Aorta (tissue), 5 donors: ENCODE measurements at places on chromosomes 12 and 14.

DNA sequence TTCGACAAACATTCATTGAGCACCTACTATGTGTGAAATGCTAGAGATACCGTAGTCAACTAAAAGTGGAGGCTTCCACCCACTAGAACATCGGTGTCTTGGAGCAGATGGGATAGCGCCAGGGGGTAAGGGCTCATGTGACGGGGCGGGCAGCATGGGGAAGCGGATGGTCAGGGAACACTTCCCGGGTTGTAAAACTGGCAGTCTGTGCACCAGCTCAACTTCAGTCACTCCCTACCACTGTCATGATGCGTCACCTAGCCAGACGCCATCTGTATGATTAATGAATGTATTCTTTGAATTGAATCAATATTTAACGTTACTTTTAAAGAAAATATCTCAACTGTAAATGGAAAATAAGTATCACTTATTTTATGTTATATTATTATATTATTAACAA, 93.5 kb downstream of the PIWIL1 start:
- H3K27me3 ChIP-seq: no peaks in the 10 kb centered on the region
- H3K4me1 ChIP-seq: no peaks in the 10 kb centered on the region

- H3K4me3 ChIP-seq: peak within 1 kb of the TSS; percentile 11
- no peaks in the 10 kb centered on the region for H3K4me1 ChIP-seq
- no peaks in the 10 kb centered on the region for H3K27me3 ChIP-seq
- no peak within 1 kb of the TSS for H3K27ac ChIP-seq
- DNase-seq: no peak
Measured at GRCh38 chr12:51907083-51907855, at the start of gene ACVRL1. ACVRL1 (plus strand) TSS chr12:51907504; CDS start chr12:51912475, 4,971 bp downstream.

DNA sequence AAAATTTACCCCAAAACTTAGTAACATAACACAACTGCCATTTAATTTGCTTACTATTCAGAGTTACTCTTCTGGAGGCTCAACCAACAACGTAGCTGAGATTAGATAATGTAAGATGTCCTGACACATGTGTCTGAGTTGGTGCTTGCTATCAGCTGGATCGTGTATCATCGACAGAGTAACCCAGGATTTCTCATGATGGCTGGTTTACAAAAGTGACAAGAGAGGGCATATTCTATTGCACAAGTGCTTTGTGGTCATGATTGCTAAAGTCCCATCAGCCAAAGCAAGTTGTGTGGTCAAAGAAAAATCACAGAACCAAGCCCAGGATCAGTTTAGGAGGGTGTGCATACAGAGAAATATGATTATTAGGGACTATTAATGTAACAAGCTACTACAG, 73.4 kb downstream of the CAPZA3 start:
- no peak for DNase-seq
- H3K27ac ChIP-seq: no peak overlapping the region
- no peaks in the 10 kb centered on the region for H3K36me3 ChIP-seq
- H3K27me3 ChIP-seq: no peaks in the 10 kb centered on the region
- no peaks in the 10 kb centered on the region for H3K4me1 ChIP-seq

GRCh38 chr12:88062474-88062873, 33.3 kb upstream of the C12orf50 start:
- H3K27ac ChIP-seq: no peak overlapping the region
- H3K4me3 ChIP-seq: no peak overlapping the region
- H3K4me1 ChIP-seq: no peaks in the 10 kb centered on the region
- no peak for DNase-seq

DNA sequence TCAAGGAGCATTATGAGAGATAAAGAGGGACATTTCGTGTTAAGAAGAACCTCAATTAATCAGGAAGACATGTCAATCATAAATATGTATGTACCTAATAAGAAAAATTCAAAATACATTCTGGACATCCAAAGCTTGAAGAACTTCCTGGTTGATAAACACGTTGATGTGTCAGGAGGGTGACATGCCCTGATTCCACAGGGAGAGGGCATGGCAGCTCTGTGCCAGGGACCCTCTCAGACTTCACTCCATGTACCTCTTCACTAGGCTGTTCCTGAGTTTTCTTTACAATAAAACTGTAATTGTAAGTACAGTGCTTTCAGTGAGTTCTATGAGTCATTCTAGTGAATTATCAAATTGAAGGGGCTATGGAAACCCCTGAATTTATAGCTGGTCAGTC, 163.5 kb downstream of the CFAP54 start:
- no peaks in the 10 kb centered on the region for H3K4me1 ChIP-seq
- H3K4me3 ChIP-seq: no peak overlapping the region
- DNase-seq: no peak
- no peaks in the 10 kb centered on the region for H3K27me3 ChIP-seq
- H3K27ac ChIP-seq: no peak overlapping the region
- no peaks in the 10 kb centered on the region for H3K36me3 ChIP-seq

GRCh38 chr14:93723001-93723400, 65.3 kb downstream of the PRIMA1 start:
- H3K36me3 ChIP-seq: no peaks in the 10 kb centered on the region
- no peaks in the 10 kb centered on the region for H3K4me1 ChIP-seq
- DNase-seq: no peak
- H3K27ac ChIP-seq: no peak overlapping the region
- no peaks in the 10 kb centered on the region for H3K27me3 ChIP-seq
- H3K4me3 ChIP-seq: no peak overlapping the region

GRCh38 chr12:39905152-39905551, 200.7 kb downstream of the SLC2A13 start:
- H3K36me3 ChIP-seq: no peaks in the 10 kb centered on the region
- peaks cover 2% of the 10 kb centered on the region for H3K4me1 ChIP-seq
- no peak overlapping the region for H3K4me3 ChIP-seq

DNA sequence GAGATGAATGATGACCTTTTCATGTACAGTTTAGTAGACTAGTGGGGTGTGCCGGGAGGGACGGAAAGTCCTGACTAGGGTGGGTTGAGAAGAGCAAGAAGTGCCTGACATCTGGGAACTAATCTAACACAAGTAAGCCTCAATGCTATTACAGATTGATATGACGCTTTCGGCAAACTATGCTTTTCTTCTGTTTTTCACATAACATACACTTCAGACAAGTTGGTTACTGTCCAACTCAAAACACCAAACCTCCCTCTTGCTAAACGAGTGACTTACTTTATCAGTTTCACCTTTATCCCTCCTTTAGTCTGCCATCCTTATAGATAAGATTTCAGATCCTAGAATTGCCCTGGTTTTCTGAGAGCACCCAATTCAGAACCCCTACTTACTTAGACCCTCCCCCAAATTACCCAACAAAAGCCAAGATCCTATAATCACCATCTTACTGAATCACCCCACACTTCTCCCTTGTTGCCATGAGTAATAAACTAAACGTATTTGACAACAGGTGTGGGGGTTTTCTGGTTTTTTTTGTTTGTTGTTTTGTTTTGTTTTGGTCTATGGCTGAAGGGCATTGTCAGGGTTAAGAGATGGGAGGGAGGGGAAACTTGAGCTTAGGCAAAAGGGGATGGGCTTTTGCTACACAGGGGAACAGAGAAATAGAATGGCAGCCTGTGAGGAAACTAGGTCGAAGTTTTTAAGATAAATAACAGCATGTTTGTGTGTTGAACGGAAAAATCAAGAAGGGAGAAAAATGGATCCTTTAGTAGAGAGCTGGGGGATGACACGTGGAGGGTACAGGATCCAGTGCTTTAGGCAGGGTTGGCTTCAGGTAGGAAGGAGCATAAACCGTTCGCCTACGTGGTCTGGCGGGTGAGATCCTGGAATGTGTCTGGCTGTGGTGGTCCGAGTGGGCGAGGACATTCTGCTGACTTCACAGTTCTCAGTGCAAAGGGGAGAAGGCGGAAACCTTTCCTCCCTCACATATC, 6.1 kb upstream of the PSMA3 start:
- peak overlapping the region; percentile 61 for H3K27ac ChIP-seq
- H3K4me1 ChIP-seq: no peaks in the 10 kb centered on the region
- no peaks in the 10 kb centered on the region for H3K27me3 ChIP-seq
- no peaks in the 10 kb centered on the region for H3K36me3 ChIP-seq
- peak overlapping the region; percentile 99 for H3K4me3 ChIP-seq

DNA sequence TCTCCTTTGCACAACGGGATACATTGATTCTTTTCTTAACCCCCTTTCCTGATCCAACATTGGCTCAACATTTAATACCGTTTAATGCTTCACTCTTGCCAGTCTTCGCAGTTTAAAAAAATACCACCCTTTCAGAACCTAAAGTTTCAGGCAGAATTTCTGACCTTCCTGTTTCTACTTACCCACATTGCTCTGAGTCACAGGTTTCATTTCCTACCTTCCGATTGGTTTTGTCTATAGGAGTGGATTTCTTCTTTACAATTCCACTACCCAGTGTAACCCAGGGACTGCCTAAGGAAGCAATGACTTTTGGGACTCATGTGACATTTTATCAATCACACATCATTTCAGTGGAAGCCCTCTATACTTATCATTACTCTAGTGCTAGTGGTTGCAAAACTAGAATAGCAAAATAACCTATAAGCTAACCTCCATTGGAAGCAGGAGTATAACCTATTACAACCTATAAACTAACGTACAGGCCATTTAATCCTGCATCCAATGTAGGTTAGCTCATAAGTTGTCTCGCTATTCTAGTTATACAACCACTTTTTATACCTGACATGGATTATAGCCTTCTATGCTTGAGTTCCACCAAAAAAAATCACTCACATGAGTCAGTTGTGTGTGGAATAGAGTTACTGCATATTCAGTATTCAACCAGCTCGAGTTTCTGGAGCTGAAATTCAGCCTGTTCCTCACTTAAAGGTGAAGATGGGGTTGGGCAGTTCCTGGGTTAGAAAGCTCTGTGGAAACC, 64.9 kb upstream of the KITLG start:
- no peaks in the 10 kb centered on the region for H3K36me3 ChIP-seq
- DNase-seq: no peak
- H3K27me3 ChIP-seq: no peaks in the 10 kb centered on the region
- H3K4me3 ChIP-seq: no peak overlapping the region

- no peak overlapping the region for H3K27ac ChIP-seq
- H3K4me3 ChIP-seq: peak overlapping the region; percentile 19
- DNase-seq: no peak
- no peaks in the 10 kb centered on the region for H3K36me3 ChIP-seq
Measured at GRCh38 chr12:125983784-125984500, 918.7 kb downstream of the AACS start.

- peaks cover 2% of the 10 kb centered on the region for H3K4me1 ChIP-seq
- H3K36me3 ChIP-seq: no peaks in the 10 kb centered on the region
- no peaks in the 10 kb centered on the region for H3K27me3 ChIP-seq
- no peak for DNase-seq
- peak overlapping the region; percentile 50 for H3K4me3 ChIP-seq
Measured at GRCh38 chr12:26196421-26196716, 996 bp downstream of the SSPN start.

- peaks cover 1% of the 10 kb centered on the region for H3K36me3 ChIP-seq
- H3K27ac ChIP-seq: no peak overlapping the region
- H3K27me3 ChIP-seq: no peaks in the 10 kb centered on the region
- DNase-seq: no peak
- no peaks in the 10 kb centered on the region for H3K4me1 ChIP-seq
Measured at GRCh38 chr14:64938972-64939816, 3.4 kb downstream of the GPX2 start.

DNA sequence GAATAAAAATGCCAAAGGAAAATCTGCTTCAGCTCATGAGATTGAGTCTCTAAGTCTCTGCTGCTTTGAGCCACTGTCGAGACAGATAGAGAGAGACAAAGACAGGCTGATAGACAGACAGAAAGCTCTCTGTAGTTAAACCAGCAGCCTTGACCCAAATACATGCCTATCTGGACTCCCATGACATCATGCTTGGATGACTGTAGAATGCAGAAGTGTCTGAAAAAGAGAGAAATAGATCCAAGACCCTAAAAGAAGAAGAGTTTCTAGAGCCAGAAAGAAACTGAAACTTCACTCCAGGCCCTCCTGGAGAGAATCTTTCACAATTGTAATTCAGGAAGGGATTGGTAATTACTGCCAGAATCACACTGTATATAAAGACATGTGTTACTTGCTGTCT, 122.6 kb upstream of the PLXNC1 start:
- no peak overlapping the region for H3K27ac ChIP-seq
- DNase-seq: no peak

DNA sequence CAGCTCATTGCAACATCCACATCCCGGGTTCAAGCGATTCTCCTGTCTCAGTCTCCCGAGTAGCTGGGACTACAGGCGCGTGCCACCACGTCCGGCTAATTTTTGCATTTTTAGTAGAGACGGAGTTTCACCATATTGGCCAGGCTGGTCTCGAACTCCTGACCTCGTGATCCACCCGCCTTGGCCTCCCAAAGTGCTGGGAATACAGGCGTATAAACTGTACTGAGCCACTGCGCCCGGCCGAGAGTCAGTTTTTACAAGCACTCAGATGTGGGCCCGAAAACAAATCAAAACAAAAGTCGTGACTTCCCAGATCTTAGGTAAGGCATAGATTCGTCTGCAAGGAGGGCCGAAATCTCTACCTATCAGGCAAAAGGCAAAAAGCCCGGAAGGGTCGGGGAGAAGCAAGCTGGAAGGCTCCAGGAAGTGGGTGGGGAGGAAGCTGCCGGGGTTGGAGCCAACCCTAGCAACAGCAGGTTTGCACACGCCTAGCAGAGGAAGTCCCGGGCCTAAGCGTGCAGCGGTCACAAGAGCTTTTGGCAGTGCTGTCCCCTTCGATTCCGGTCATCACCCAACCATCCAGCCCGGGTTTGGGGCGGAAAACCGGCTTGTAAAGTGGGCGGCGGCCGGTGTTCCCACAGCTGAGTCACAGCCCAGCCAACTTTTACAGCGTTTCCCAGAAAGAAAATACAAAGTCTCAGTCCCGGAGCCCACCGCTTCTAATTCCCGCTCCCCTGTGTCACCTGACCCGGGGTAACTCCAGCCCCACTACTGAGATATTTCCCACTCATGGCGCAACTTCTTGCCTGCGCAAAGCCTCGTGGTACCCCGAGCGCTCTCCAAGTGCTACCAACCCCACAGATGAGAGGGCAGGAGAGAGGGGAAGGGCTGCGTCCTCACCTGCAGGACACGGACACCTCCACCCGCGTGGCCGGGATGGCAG, 583 bp downstream of the CPNE8 start:
- H3K27me3 ChIP-seq: no peaks in the 10 kb centered on the region
- H3K27ac ChIP-seq: peak overlapping the region; percentile 70
- H3K36me3 ChIP-seq: no peaks in the 10 kb centered on the region
- DNase-seq: peak; percentile 95
- H3K4me3 ChIP-seq: peak overlapping the region; percentile 42

- H3K27ac ChIP-seq: no peak overlapping the region
- no peaks in the 10 kb centered on the region for H3K36me3 ChIP-seq
- no peaks in the 10 kb centered on the region for H3K27me3 ChIP-seq
- DNase-seq: no peak
- no peak overlapping the region for H3K4me3 ChIP-seq
Measured at GRCh38 chr14:65369560-65369959, 43.0 kb upstream of the FUT8 start.

DNA sequence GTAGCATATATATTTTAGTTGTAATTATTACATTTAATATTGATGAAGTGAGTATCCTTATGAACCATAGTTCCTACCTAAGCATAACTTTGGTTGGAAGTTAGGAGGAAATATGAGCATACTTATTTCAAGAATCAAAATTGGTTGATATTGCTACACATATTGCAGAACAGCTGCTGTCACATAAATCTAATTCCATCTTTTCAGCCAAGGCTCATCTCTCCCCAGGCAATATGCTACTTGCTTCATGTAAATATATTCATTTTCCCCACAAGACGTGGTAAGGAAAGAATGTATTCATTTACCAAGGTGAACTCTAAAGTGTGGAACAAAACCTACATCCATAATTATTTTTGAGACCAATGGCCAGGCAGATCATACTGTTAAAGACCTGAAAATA, 62.5 kb upstream of the HIF1A start:
- H3K4me1 ChIP-seq: no peaks in the 10 kb centered on the region
- no peak for DNase-seq
- no peak overlapping the region for H3K4me3 ChIP-seq
- no peaks in the 10 kb centered on the region for H3K36me3 ChIP-seq
- no peaks in the 10 kb centered on the region for H3K27me3 ChIP-seq
- no peak overlapping the region for H3K27ac ChIP-seq
